RPMI8226 (cell line): ENCODE measurements at places on chromosomes 1 and 21.

DNA sequence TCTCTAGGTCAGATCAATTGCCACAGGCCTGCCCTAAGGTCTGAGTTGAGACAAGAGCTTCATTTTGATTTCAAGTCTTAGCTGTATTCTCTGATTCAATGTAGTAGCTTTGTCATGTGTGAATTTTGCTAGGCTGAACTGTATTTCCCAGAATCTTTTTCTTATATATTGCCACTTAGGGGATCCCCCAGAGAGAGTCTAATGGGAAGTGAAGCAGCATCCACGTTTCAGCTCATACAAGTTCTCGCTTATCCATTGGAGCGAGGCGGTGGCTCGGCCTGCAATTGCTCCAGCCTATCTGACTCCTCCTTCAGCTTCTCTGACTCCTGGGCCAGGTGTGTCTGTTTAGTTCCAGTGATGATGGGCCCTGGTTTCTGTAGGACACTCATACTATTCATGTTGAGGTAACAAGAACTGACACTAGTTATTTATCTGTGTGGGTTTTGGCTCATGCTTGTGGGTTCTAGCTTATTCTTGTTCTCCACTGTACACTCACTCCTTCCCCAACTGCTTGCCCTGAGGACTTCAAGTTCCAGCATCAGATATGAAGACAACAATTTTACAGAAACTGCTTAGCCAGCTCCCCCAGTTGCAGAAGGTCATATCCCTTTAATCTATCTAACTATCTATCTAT is 48.2 kb downstream of the TBX19 start:
- no peak for DNase-seq

GRCh38 chr1:193060115-193060403 is 647 bp downstream of the RO60 start:
- no peak for DNase-seq

- no peak for DNase-seq
Observed at GRCh38 chr1:87684713-87685205, 356.1 kb downstream of the LMO4 start.

DNA sequence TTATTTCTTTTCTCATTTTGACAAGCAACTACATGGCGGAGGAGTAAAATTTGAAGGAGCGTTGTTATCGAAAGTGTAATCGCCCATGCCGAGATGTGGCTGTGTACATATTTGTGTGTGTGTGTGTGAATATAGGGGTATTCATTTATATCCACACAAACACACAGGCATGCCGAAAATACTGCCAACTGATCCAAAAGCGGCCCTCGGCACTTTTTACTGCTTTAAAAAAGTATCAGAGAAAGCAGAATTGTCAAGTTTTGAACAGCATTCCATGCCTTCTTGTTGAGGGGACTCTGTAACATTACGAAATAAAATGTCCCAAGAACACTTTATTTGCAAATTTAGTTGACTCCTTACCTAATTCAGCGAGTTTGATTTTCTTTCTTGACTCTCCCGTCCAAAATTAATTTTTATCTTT is 1.1 kb downstream of the PBX1 start:
- DNase-seq = peak; percentile 44

DNA sequence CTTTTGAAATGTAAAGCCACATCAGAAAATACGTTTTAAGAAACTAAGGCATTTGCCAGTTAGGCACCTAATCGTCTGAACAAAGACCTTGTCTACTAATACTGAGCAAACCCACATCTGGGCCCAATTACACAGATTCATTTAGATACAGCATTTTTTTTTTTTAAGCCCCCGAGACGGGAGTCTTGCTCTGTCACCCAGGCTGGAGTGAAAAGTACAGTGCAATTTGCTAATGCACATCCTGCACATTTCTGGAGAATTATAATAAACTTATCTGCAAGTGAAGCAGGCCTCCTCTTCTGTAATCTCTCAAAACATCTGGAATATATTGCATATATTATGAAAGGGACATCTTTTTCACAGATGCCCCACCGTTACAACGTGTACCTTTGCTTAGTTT is 3.3 kb downstream of the RSRP1 start:
- DNase-seq = no peak

GRCh38 chr1:70239940-70240339 is 18.8 kb downstream of the SRSF11 start:
- no peak for DNase-seq

DNA sequence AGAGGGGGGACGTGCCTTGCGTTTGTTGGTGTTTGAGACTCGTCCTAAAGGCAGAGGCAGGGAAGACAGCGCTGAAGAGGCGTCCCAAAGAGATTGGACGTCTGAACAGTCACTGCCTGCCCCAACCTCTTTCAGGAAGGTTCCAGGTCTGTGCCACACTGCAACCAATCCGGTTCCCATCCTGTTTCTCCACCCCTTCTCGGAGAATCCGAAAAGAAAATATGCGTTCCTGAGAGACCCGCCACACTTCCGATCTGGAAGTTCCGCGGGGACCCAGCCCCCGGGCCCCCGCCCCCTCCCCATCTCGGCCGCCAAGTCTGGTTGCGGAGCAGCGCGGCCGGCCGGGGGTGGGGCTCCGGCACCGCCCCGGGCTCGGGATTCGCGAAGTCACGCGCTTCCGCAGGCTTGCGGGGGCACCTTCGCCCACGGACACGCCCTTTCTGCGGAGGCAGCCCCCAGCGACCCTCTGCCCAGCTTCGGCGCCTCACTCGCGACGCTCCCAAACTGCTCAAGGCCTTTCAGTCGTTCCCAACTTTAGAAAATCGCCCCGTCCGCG is 124.5 kb upstream of the DPYD start:
- DNase-seq = no peak

DNA sequence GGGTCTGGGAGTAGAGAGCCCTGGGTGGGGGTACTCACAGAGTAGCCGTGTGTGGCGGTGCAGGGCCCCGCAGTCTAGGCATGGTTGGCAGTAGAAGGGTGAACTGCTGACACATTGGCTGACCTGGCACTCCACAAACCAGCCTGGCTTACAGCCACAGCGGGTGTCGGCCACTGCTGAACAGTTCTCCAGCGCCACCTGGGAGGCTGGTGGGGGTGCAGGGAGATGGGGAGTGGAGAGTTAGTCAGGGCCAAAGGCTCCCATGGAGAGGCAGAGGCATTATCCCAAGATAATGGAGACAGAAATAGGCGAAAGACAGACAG is 1.5 kb downstream of the TNFRSF25 start:
- DNase-seq = peak; percentile 94
